ENCODE measurements at places on chromosomes 7 and 10.

DNA sequence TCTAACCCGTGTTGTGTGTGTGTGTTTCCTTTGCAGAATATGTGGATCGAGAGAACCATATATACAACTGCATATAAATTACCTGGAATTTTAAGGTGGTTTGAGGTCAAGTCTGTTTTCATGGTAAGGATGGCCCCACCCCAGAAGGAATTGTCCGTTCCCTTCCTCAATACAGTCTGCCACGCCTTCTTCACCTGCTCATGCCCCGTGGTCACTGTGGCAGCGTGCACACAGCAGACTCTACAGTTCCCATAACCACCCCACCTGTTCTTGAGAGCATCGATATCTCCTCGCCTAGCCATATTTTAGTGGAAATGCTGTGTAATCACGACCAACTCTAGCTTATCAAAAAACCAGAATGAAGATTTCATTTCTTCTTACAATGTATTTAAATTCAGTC, 134.0 kb upstream of the NPS start:
- DNase-seq: no peak

DNA sequence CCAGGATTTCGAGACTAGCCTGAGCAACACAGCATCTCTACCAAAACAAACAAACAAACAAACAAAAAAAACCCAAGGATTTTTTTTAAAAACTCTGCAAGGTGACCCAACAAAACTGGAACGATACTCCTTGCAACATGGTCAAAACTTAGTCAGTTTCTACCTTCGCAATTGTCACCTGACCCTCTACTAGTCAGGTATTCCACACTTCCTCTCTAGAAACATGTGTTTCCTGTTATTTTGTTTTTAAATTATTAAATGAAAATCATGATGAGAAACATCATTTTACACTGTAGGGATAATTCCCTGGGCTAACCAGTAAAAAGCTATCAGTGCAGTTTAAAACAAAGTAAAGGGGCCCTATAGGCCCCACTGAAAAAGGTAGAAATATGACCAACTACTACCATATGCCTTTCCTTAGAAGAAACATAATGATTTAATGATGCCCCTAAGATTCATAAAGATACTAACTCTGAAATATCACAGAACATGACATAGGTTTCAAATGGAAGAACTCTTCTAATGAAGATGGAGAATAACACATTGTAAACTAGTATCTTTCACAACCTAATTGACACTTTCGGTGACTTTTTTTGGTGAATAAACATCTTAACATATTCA, 8.7 kb downstream of the BRAF start:
- no peak for DNase-seq

DNA sequence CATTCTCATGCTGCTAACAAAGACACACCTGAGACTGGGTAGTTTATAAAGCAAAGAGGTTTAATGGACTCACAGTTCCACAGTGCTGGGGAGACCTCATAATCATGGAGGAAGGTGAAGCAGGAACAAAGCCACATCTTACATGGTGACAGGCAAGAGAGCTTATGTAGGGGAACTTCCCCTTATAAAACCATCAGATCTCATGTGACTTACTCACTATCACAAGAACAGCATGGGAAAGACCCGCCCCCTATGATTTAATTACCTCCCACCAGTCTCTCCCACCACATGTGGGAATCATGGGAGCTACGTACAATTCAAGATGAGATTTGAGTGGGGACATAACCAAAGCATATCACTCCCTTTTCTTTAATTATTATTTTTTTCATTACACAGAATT, 16.6 kb downstream of the COL28A1 start:
- DNase-seq: no peak

DNA sequence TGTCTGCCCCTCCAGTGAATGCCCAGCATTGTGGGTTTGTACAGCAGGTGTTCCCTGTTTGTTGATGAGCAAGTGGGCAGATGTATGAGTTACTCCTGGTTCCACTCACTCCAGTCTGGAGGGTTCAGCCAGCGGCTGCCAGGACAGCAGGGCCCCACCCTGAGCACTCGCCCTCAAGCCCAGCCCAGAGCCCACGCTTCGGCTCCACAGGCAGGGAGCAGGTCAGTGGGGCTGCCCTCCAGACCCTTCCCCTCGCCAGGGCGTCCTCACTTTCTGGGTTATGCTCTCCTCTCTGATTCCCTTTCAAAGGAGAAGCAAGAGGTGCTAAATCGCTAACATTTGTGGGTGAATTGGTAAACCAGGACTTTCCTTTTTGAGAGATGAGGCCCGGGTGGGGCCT, 4.8 kb upstream of the VIPR2 start:
- no peak for DNase-seq

GRCh38 chr10:116490028-116490662, 55.6 kb upstream of the PNLIP start:
- peak; percentile 31 for DNase-seq

DNA sequence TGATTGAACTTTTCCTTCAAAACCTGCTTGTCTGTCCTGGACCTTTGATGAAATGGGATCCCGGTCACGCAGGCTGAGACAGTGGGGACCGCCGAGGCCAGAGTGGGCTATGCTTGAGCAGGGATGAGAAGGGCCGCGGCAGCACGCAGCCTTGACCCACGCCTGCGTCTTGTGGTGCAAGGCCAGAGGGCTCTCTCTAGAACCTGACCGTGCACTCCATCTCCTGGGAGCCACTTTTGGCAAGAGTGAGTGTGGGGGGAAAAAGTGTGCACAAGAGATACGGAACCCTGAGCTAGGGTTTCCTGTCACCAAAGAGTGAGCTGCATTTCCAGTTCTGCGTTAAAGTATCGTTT, 42.4 kb downstream of the WIPI2 start:
- DNase-seq: no peak

DNA sequence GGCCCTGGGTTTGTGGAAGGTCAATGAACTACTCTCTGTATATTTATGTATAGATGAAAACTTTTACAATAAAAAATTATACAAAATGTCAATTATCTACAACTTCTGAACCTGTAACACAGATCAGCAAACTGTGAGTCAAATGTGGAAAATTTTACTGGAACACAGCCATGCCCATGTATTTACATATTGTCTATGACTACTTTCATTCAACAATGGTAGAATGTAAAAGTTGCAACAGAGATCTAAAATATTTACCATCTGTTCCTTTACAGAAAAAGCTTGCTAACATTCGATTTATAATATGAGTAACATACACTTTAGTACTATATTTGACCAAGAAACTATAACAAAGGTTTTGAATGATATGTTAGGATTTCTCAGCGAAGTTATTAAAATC, 481.6 kb downstream of the PARD3 start:
- DNase-seq: peak; percentile 32

GRCh38 chr7:42180806-42181205, 56.2 kb downstream of the GLI3 start:
- peak; percentile 12 for DNase-seq

GRCh38 chr7:30513762-30514161, 9.1 kb upstream of the GGCT start:
- no peak for DNase-seq

DNA sequence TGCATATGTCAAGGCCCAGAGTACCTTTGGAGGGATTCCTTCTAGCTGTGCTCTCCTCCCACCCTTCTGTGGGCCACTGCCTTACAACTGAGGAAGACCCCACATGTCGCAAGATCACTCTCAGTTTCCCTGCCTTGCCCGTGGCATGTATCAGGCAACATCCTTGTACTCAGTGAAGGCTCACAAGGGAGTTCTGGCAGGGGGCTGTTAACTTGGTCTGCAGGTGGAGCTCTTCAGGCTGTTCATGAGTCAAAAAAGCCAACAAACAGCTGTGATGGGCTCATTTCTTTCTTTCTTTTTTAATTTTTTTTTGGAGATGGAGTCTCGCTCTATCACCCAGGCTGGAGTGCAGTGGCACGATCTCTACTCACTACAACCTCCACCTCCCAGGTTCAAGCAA, 513.0 kb upstream of the ANKRD30A start:
- no peak for DNase-seq

- no peak for DNase-seq
These were observed 261.5 kb downstream of the SNX10 start for GRCh38 chr7:26553128-26553527.

DNA sequence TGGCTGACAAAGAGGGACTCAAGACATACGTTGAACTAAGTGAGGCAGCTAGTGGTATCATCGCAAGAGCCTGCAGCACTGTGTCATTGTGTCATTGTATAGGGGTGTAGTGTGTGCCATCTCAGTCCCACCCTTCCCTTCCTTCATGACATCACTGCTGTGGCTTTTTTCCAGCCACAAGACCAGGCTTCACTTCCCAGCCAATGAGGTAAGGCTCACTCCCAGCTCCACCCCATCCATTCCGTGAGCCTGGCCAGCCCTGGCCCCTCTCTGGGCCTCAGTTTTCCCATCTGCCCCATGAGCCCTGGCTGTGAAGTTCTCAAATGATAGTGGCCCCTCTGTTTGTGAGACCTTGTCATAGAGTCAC, 134.3 kb upstream of the ZMIZ1 start:
- no peak for DNase-seq

- no peak for DNase-seq
These were observed at the start of gene CYP3A7 for GRCh38 chr7:99734987-99735386. CYP3A7 (minus strand) TSS chr7:99735196; CDS start chr7:99735093, 103 bp downstream.

DNA sequence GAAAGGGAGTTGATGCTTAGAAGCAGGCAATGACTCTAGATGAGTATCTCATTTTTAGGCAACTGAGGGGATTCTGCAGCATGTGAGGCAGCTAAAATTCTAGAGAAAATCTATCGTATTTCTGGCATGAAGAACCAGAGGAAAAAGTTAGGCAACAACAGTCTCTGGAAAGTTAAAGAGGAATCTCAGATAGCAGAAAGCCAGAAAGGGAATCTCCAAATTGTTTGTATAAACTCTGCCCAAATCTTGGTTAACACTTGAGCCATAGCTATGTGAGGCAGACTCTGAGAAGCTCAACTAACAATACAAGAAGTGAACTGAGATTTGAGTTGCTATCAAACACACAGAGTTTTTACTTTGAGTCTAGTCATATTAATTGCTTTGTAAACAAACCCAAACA, 215.8 kb upstream of the FZD8 start:
- no peak for DNase-seq

DNA sequence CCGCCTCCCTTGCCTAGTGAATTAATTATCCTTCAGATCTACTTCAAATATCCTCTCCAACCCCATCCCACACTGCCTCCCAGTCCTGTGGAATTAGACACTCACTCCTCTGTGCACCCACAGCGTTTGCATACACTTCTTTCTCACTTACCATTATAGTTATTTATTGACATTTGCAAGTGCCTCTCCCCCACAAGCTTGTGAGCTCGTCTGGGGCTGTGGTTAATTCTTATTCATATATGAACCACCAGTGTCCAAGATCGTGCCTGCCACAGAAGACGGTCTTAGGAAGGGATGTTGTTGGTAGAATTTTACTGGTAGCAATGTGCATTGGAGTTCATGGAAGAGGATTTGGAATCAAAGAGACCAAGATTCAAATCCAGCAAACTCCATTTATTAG, 68.1 kb upstream of the AOAH start:
- no peak for DNase-seq

GRCh38 chr10:132608511-132609195, 71.1 kb downstream of the INPP5A start:
- no peak for DNase-seq

DNA sequence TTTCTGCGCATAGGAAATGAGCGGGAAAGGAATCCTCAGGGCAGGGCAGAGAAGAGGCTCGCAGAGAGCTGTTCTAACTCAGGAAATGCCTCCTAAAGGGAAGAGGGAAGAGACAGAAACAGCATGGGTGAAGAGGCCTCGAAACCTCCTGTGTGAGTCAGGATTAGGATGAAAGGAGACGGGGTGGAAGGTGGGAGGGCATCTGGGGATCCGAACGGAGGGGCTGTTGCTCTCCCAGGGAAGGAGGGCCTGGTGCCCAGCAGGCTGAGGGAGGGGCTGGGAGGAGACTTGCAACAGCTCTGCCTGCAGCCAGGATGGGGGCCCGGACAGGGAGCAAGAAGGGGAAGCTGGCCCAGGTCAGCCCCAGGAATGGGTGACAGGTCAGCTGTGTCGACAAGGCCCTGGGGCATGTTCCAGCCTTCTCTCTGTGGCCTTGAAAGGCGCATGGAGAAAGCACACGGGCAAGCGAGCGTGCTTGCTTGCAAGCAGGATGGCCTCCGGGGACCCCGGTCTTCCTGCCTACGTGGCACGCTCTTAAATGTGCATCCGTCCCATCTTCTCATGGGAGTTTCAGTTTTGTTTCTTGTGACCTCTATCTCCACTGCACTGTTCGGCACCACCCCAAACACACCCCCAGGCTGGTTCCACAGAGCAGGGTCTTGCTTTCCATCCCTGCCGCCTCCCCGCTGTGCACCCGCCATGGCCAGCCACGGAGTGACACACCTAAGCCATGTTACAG, 63.5 kb downstream of the HIPK2 start:
- DNase-seq: no peak

- DNase-seq: peak; percentile 17
These were observed 201.5 kb downstream of the PRPF18 start for GRCh38 chr10:13788320-13788600.

DNA sequence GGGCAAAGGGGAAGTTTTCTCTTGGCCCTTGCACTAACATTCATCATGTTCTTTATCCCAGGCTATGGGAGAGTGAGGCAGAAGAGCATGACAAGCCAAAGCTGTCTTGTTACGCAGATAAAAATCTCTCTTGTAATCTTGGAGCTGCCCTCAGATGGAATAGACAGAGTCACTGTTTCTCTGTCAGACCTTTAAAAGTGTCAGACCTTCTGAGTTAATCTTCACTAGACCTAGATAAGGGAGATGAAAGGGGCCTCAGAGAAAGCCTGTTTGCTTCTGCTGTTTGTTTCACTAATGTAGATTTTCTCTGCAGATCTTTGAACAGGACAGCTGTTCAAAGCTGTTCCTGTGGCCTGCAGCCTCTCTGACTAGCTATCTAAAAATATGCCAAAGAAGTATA, 112.9 kb downstream of the KIF20B start:
- DNase-seq: no peak

GRCh38 chr10:96740579-96741281, 20.4 kb upstream of the PIK3AP1 start:
- DNase-seq: no peak

All from HCEC 1CT (cell line).